ENCODE measurements at places on chromosomes 11 and 22.

DNA sequence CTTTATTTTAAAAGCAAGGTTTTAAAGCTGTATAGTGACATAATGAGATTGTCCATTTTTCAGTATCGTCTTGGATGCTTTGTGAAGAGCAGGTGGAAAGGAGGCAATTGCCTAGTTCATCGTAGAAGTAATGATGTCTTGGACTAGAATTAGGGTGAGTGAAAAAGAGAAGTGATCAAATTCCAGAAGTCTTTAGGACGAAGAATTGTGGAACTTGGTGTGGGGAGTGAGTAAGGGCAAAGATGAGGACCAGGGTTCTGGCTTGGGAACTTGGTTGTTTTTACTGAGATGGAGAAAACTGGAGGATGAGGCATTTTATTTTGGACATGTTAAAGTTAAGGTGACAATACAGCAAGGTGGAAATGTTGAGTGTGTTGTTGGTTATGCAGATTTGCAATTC, 1.2 kb downstream of the ILK start:
- no peak for DNase-seq

GRCh38 chr22:28108851-28109250, 189.8 kb upstream of the PITPNB start:
- no peak for DNase-seq

GRCh38 chr11:5380740-5381342, 2.8 kb upstream of the OR51M1 start:
- DNase-seq: peak; percentile 15

GRCh38 chr22:17065433-17065832, 19.4 kb upstream of the IL17RA start:
- no peak for DNase-seq

GRCh38 chr11:126139111-126140091, 72.0 kb downstream of the RPUSD4 start:
- DNase-seq: no peak
